ENCODE measurements at places on chromosomes 3 and 15.

DNA sequence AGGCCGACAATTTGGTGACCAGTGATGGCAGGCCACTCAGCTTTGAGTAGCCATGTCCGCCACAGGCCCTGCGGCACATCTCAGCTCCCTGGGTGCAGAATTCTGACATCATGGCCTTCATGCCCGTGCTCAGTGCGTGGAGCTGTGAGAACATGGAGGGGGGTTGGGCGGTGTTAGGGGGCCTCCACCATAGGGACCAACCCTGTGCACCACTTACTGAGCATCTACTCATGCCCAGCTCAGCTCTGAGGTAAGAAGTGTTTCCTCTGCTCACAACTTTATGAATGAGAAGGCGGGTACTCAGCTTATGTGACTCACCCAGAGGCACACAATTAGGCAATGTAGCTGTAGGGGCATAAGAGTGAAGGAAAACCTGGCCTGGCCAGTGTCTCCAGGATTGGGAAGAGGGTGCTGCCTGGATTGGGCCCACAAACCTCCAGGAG is 10.5 kb downstream of the ACOX2 start:
- no peak for DNase-seq

GRCh38 chr3:44721231-44722102 is 8.0 kb upstream of the ZNF501 start:
- no peak for DNase-seq

- DNase-seq = no peak
These were observed 502.5 kb upstream of the NECTIN3 start for GRCh38 chr3:110569073-110569472.

DNA sequence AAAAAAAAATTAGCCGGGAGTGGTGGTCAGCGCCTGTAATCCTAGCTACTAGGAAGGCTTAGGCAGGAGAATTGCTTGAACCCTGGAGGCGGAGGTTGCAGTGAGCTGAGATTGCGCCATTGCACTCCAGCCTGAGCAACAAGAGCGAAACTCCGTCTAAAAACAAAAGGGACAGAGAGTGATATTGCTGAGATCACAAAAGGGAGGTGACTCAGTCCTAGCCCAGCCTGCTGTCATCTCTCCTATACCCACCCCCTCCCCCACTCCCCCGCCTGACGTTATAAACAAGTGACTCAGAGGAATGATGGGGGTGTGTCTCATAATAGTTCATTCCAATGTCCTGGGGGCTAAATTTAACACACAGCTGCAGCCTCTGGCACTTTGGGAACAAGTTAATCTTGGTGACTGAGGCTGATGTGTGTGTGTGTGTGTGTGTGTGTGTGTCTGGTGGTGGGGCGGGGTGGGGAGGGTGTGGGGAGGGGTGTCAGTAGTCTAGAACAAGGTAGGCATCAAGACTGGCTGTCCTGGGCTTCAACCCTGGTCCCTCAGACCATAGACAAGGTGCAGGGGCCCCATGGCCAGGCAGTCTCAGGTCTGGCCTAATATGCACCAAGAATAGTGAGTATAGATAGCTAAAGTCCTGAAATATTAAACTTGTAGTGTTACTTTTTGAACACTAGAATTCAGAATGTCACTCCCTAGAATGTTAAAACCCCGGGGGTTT is 1.3 kb upstream of the KLHL40 start:
- DNase-seq = no peak

DNA sequence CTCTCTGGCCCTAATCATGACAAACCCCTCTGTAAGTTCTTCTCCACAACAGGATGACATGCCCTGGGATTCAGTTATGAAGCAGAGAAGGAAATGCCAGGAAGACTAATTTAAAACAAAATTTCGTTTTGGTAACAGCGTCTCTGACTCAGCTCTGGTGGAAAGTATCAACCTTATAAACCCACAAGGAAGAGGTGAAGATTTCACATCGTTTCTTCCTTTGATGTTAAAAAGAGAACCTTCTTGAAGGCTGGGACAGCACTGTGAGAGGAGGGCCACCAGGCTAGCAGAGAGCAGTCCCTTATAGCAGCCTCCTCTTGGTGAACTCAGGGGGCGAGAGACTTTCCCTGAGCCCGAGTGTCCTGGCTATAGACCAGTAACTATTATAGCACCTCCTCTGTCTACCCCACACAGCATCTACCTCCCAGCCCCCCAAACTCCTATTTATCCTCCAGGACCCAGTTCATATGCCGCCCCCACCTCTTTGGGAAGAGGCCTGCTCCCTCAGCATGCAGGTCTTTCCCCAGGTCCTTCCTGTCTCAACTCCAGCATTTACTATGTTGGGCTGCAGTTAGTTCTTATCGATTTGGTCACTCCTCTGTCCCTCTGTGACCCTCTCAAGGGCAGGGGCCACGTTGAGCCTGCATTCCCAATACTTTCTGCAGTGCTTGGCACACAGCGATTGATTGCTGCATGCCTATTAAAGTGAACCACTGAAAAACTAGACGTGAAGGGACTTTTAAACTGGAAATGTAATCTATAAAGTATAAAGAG is 321.5 kb upstream of the ICE2 start:
- DNase-seq = no peak

GRCh38 chr3:4503050-4503449 is 9.9 kb downstream of the ITPR1 start:
- DNase-seq = no peak

DNA sequence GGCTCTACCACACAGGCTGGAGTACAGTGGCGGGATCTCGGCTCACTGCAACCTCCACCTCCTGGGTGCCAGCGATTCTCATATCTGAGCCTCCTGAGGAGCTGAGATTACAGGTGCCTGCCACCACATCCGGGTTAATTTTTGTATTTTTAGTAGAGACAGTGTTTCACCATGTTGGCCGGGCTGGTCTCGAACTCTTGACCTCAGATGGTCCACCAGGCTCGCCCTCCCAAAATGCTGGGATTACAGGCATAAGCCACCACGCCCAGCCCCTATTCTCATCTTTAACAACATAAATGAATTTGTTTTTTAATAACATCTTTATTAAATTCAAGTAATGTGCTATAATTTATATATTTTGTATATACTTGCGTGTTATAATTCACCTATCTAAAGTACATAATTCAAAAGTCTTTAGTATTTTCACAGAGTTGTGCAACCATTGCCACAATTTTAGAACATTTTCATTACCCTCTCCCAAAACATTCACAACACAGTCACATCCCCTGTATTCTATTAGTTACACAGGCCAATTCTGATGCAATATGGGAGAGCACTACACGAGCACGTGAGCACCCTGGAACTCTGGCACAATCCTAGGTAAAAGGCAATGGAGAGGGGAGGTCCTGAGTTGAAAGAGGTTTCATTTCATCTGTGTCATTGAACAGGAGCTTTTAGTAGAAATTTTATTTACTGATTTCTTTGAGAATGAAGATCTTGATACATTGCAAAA is 21.2 kb upstream of the MTMR14 start:
- DNase-seq = no peak

- DNase-seq = no peak
These were observed 7.0 kb downstream of the EIF2B5 start for GRCh38 chr3:184142199-184142598.

DNA sequence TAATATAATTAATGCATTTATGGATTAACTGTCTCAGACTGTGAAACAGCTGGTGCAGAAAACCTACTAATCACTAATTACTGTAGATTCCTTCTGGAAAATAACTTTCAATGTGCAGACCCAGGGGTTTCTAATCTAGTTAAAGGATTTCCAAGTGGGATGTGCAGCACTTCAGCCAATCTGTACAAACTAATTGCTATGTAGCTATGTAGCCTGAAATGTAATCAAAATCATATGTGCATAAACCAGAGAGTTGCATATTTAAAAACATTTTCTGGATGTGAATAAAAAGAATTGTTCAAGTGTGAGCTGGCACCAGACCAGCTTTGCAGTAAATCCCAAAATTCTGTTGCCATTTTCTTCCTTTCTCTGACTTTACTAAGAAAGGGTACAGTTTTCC is 127.5 kb upstream of the CD96 start:
- no peak for DNase-seq

GRCh38 chr15:50135031-50135551 is 16.1 kb upstream of the ATP8B4 start:
- DNase-seq = no peak

- DNase-seq = no peak
These were observed 33.2 kb downstream of the BMF start for GRCh38 chr15:40075298-40076044.

DNA sequence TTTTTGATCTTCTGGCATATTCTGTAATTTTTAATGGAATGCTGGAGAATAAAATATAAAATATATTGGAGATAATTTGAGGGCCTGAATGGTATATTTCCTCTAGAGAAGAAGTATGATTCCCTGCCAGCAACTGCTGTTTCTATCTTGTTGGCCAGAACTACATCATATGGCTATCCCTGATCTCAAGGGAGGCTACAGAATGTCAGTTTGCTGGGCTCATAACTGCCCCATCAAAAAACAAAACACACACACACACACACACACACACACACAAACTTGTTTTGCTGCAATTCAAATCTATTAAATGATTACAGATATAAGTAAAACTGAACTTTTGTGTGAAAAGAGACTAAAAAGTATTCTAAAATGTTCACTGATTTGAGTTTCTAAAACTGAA is 51.0 kb downstream of the RASA2 start:
- no peak for DNase-seq

- DNase-seq = no peak
These were observed 123.4 kb upstream of the LRRN1 start for GRCh38 chr3:3675801-3676200.

DNA sequence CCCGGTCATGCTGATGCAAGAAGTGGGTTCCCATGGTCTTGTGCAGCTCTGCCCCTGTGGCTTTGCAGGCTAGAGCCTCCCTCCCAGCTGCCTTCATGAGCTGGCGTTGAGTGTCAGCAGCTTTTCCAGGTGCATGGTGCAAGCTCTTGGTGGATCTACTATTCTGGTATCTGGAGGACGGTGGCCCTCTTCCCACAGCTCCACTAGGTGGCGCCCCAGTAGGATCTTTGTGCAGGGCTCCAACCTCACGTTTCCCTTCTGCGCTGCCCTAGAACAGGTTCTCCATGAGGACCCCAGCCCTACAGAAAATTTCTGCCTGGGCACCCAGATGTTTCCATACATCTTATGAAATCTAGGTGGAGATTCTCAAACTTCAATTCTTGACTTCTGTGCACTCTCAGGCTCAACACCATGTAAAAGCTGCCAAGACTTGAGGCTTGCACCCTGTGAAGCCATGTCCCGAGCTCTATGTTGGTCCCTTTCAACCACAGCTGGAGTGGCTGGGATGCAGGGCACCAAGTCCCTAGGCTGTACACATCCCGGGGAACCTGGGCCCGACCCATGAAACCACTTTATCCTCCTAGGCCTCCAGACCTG is 238.4 kb upstream of the MDFIC2 start:
- no peak for DNase-seq

GRCh38 chr15:86433983-86434382 is 354.3 kb downstream of the AGBL1 start:
- no peak for DNase-seq

- no peak for DNase-seq
These were observed 177.8 kb downstream of the KLF13 start for GRCh38 chr15:31504462-31504839.

- DNase-seq = no peak
These were observed 1.1 kb upstream of the KPNA1 start for GRCh38 chr3:122515870-122516269.

DNA sequence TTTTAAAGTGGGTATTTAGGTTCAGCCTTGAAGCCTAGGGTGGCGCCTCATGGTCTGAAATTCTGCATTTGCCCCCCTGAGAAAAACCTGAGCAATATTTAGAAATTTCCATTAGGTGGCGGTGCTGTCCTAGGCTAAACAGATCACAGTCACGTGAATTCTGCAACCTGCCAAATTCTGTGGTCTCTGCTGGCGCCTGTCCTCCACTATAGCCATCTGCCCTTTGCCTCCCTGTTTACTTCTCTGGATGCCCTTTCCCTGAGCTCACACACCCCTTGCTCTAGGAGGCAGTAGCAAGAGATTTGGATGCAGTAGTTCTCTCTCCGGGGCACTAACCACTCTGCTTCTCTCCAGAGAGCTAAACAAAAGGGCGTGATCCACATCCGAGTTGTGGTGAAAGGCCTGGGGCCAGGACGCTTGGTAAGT is 9.1 kb downstream of the MRPS11 start:
- DNase-seq = no peak

GRCh38 chr3:154121701-154122551 is 736 bp downstream of the ARHGEF26 start:
- DNase-seq = no peak

- DNase-seq = no peak
These were observed 30.4 kb downstream of the SLC24A1 start for GRCh38 chr15:65651831-65652749.

DNA sequence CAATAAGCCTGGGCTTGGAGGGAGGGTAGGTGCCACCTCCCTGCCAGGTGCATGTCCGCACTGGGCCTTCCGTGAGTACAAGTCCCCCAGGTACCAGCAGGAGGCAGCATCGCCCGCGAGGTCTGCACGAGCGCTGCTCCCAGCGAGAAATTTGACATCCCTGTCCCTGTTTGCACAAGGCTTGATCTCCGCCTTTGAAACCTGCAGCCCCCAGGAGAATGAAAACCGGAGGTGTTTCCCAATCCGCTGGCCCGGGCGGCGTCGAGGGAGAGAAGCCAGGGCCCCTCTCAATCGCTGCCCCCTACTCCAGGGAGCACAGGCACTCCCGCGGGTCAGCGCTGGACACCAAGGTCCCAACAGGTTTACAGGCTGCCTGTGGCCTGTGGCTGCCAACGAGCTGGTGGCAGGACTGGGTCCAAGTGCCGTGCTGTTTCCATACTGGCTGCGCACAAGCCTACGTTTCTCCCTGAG is 961 bp downstream of the HAPLN3 start:
- DNase-seq = no peak

DNA sequence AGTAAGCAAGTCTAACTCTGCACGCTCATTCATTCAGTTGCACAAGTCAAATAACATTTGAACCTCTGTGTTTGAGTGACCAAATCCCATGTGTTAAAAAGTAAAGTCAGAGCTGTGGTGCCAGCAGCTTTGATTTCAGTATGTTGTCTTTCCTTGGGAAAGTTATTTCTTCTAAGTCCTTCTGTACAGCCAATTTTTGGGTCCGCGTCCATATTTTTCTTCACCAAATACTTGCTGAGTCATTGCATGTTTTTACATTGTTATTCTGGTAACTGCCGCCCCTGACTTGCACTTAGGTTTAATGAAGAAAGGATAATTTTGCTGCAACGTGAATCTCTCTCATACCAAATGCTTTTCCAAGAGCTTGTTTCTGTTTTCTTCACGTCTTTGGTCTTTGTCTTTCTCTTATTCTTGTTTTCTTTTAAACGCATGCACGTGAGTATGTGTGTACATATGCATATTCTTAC is 56.7 kb downstream of the PLS1 start:
- DNase-seq = no peak

DNA sequence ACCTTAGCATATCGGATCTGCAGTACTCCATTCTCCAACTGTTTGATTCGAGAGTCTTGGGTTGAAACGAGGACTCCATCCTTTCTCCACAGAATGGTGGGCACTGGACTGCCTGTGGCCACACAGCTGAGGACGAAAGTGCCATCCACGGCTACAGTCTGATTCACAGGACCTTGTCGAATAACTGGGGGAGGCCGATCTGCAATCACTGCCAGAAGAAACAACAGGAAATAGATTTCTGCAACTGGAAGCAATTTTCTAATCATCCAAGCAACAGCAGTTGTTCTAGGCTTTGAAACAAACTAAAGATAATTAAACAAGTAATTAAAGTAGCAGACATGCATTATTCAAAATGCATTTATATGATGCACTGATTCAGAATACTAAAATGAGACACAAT is 1097.7 kb downstream of the ROBO1 start:
- no peak for DNase-seq

- DNase-seq = no peak
These were observed 973.6 kb downstream of the EPHA3 start for GRCh38 chr3:90080988-90081387.

- DNase-seq = no peak
These were observed 49.1 kb downstream of the CYP19A1 start for GRCh38 chr15:51289290-51289689.

- peak; percentile 84 for DNase-seq
These were observed 197.7 kb downstream of the CD47 start for GRCh38 chr3:107892955-107893624.

All from NCI-H2081 treated with DMSO at 0.1 percent for 48 hours (cell line).